ENCODE measurements at places on chromosomes 12 and 14.

DNA sequence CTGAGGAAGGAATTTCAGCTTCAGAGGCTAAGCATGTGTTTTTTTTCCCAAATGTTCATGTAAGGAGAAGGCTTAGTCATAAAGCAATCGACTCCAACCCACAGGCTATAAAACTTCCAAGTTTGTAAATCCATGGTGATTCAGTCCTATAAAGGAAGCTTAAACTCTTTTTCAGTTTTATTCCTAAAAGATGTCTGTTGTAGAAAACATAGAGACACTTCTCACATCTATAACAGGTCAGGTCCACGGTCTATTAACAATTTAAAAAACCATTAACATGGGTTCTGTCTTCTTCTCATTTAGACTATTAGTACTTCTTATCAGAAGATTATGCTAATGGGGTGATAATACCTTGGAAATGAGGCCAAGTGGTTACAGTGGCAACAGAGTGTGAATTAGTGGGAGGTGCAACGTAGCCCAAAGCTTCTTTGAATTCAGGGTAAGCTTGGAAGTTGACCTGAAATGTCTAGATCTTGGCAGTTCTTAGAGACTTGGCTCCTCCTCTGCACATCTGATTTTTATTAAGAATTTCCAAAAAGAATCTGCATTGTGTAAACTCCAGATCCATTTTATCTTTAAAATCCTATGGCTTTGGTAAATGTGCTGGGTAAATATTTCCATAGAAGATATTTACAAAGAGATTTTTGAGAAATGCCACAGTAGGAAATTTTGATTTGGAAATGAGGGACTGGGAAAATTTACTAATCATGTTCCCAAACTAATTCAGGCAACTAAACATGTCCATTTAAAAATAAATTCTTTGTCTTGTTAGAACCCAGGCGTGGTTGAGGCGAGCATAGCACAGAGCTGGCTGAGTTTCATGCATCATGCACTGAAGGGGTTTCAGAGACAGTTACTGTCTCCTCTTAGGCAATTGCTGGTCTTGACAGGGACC lies 86.4 kb downstream of the EML1 start:
- no peak for DNase-seq

DNA sequence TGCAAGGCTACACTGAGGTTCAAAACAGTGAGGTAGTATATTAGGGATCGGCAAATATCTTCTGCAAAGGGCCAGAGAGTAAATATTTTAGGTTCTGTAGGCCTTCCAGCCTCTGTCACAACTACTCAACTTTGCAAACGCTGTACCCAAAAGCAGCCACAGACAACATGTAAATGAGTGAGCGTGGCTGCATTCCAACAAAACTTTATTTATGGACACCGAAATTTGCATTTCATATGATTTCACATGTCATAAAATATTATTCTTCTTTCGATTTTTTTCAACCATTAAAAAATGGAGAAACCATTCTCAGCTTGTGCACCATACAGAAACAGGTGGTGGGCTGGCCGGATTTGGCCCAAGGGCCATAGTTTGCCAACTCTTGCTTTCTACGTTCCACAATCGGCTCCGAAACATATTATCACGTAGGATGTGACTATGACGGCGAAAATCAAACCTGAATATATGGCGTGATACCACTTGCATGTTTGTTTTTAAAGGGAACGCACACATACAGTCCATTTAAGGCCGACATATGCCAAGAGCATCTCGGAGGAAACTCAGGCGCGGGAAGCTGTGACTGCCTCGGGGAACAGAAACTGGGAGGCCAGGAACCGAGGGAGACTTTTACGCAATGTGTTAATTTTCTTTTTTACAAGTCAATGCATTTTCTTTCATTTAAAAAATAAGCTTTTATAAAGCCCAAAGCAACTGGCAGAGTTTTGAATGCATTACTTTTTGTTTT lies 7.1 kb downstream of the NCOR2 start:
- DNase-seq, result no peak

DNA sequence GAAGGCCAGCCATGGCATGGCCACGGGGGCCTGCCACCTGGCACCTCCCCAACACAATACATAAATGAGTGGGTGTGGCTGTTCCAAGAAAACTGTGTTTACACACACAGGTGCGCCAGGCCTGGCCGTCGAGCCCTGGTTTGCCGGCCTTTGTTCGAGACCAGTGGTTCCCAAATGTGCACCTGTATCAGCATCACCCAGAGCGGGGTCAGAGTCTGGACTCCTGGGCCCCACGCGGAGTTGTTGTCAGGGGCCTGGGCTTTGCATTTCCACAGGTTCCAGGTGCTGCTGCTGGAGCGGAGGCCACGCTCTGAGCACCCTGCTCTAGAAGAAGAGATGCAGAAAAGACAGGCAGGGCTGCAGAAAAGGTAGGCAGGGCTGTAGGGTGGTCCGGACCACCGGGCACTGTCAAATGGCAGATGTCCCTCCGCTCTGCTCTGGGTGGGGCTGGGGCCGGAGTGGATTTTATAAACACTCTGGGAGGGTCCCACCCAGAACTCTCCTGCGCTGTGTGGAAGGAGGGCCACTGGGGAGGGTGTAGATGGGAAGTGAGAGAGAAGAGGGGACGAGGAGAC lies 4.2 kb upstream of the ASPG start:
- DNase-seq, result no peak

- DNase-seq, result no peak
Measured at GRCh38 chr12:88624911-88625310, 44.6 kb upstream of the KITLG start.

DNA sequence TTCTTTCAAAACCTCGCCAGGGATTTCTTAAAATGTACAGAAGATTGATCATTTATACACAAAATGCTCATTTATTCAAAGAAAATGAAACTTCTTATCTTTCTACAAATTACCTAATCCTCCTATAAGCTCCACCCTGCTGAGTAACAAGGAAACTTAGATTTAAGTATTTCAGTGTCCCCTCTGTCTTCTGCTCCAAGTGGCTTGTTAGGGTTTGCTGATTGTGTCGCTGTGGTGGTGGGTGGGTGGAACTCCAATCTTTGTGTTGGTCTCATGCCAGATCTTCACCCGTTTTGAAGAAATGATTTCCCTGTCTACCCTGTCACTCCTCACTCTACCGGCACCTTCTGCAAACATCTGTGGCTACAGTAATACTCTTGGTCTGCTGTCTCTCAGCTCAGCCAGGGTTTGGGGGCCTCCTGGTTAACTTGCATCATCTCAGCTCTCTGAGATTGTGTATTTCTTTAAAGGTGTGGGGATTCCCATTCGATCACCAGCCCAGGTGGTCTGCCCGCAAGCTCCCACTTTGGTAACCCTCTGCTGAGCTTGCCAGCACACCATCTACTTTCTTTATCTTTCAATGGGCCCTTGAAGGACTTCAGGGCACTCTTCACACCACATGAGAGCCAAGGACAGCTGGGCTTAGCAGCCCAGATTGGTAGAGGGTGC lies 73.8 kb downstream of the DRAM1 start:
- no peak for DNase-seq

GRCh38 chr14:68405961-68406360 lies 386.9 kb downstream of the ZFP36L1 start:
- no peak for DNase-seq

GRCh38 chr12:93010461-93010860 lies 81.4 kb upstream of the EEA1 start:
- no peak for DNase-seq

DNA sequence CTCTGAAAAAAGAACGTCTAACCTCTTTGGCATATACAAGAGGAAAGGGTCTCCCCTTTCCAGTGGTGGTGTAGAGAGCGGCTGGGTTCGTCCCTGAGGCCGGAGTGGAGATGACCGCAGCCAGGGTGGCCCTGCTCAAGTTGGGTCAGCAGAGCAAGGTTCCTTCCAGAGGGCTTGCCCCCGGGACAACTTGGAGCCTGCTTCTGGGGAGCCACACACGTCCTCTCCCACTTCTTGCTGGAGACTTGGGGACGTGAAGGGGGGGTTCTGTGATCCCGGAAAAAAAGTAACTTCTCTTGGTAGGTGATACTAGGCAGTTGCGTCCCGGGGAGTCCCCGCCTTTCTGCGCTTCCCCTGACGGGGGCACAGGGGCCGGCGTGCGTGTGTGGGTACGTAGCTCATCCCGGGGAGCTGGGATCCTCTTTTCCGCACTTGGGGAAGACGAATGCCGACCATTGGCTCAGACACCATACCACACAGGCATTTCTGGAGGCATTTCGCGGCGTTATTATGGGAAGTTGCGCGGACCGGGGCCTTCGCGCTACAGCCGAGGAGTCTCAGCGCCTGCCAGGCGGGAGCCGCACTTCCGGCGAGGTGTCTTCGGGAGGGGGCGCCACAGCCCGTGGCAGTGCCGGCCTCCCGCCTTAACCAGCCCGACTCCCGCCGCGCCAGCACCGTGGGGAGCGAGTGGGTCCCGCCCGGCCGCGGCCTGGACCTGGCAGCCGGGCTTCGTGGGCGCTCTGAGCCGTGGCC lies 14.8 kb upstream of the PAX9 start:
- DNase-seq, result no peak

DNA sequence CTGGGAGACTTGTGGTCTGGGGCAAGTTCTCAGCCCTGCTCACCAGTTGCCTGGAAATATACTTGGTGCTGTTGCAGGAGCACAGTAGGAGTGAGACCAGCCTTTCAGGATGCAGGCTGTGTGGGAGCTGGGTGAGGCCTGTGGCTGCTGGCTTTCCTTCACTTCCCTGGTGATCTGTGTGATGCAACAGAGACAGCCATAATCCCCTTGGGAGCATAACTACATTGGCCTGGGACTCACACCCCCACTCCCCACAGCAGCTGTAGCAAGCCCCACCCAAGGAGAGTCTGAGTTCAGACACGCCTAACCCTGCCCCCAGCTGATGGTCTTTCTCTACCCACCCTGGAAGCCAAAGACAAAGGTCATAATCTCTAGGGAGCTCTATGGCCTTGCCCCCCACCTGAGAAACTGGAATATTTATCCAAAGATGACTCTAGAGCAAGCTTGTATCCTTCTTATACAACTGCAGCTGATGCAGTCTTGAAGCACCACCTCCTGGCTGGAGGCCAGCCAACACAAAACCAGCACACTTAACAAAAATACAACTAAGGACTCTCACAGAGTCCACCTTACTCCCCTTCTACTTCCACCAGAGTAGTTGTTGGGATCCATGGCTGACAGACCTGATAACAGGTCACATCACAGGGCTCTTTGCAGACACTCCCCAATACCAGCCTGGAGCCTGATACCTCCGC lies 190.4 kb upstream of the CPNE8 start:
- DNase-seq, result no peak

DNA sequence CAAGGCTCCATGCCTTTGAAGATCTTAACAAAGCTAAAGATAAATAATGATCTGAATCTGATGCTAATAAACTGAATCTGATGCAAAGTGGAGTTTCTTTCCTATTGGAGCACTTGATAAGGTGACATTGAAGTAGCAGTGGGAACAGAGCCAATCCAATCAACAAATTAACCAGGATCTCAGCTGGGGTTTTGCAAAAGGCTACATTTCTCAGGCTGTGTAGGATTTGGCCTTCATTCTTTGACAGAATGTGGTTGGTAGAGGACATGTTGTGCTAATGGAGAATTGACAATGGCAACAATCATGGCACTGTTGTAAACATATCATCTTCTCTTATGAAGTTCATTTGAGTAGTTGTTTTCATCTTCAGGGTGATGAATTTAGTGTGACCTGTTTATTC lies 164.9 kb downstream of the CCDC91 start:
- no peak for DNase-seq

DNA sequence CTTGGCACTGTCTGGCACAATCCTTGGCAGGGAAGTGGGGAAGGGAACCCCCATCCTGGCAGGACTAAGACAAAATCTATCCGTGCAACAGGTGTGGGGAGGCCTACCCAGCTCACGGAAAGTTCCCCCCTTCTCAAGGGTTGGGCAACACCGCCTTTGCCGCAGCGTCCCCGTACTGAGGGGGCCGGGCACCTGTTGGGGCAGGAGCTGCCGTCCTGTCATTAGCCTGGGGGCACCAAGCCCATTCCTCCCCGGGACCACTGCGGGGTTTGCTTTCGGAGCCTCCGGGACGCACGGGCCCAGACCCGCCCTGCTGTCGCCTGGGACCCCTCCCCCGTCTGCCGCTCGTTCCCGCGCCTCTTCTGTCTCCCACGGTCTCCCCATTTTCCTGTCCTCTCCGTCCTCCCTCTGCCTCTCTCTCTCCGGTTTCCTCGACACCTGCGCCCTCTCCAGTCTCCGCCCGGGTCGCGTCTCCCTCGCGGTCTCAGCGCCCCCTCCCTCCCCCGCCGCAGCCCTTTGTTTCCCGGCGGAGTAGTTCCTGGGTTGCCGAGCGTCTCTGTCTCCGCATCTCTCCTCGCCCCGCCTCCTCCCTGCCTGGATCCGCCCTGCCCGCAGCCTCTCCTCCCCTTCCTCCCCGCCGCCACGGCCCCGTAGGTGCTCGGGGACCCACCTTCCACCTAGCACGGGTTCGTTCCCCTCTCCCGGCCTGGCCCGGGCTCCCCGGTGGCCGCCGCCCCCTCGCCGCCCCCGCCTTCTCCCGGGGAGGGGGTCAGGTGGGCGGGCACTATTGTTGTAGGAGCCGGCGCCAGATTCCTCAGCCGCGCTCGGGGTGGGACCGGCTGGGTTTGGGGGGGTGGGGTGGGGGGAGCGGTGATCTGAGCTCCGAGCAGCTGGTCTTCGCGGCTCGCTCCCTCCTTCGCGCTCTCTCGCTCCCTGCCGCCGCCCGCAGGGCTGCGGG lies at the start of gene CACNB3:
Gene CACNB3 (plus strand): TSS at position 624 of the 958 bp plus-strand sequence. CDS start 434 bp downstream, outside the sequence.
- peak; percentile 64 for DNase-seq
